ENCODE measurements at places on chromosomes 12 and 14. TPM values are rescaled to one million over a fixed set of nuclear protein-coding genes. Genes with fewer than 3 reads are reported as not detected.

DNA sequence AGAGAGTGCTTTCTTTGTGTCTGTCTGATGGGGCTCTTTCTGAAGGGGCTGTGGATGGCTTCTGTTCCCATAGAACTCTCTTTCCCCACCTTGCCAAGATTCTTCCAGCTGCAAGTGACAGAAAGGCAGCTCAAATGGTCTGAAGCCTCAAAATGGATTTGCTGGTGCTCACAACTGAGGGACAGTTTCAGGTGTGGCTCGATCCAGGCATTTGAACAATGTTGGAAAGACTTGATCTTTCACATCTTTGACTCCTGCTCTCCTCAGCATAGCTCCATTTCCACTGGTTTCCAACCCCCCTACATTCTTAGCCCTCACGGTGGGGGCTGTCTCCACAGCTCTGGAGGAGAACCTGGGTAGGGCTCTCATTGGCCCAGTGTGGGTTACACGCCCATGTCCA is 15.9 kb downstream of the RFLNA start:
- no peak for DNase-seq

DNA sequence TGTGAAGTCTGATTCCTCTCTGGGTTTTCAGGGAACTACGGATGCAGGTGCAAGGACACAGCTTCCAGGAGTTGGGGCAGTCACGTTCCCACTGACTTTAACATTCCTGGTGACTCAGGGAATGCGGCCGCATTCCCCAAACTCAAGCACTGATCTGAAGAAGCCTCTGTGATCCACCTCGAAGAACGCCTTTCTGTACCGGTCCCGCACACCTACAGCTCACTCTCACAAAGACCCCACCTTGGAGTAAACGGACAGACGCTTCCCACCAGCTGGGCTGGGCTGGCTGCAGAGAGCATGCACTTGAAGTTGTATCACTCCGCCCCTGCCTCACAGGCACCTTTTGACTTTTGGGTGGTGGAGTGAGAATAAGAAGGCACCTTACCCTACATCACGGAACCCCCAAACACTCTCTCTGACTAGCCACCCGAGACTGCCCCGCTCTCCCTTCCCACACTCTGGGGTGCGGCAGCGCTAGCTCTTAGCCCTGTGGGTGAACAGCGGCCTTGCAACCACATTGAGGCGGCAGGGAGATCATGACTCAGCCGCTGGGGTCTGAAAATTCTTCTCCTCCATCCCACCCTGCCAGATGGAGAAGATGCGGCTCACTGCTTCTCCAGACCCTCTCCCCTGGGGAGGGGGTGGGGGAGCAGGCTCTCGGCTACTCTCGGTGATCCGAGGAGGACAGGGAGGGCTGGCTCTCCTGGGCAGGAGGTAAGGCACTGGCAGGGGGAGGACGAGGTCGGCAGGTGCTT is 23.7 kb upstream of the HDAC7 start:
- DNase-seq: no peak

Gene FBXW8
- total RNA-seq: 10.4 TPM

DNA sequence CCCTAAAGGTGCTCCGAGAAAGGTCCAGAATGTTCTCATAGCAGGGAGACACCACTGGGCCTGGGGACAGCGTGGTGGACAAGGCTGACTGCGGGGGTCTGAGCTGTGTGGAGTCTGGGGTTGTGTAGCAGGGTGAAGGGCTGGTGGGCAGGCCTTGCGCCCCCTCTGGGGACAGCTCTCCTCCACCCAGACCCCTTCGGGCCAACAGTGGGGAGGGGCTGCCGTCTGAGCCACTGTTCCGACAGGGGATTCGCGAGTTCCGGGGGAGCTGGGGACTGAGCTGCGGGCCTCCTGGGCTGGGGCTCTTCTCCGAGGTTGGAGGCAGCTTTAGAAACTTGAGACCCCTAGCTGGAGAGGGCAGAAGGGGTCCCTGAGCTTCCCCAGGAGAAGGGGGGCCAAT is 32.1 kb downstream of the NCKAP5L start:
- no peak for DNase-seq

GRCh38 chr12:93782853-93783252 is 105.7 kb downstream of the CRADD start:
- DNase-seq: no peak

- DNase-seq: no peak
Observed at GRCh38 chr12:13167226-13167625, 29.3 kb upstream of the EMP1 start.

GRCh38 chr12:22935501-22935900 is 310.5 kb downstream of the ETNK1 start:
- DNase-seq: no peak

Gene ADCY4
- 10.7 TPM for total RNA-seq

GRCh38 chr14:95480109-95480886 is 36.2 kb downstream of the SYNE3 start:
- peak; percentile 53 for DNase-seq

DNA sequence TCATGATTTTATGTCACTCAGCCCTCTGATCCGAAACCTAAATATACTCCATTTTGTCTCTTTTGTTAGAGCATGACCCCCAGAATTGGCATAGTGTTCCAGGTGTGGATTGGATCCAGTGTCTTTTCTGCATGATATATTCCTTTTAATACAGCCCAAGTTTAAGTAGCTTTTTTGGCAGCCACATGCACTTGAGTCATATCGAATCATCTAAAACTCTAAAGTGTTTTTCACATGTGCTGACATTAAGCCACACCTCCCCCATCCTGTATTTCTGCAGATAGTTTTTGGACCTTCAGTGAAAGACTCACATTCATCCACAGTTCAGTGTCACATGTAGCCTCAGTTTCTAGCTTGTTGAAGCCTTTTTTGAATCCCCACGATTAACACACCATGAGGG is 30.6 kb downstream of the BORCS5 start:
- DNase-seq: peak; percentile 40

DNA sequence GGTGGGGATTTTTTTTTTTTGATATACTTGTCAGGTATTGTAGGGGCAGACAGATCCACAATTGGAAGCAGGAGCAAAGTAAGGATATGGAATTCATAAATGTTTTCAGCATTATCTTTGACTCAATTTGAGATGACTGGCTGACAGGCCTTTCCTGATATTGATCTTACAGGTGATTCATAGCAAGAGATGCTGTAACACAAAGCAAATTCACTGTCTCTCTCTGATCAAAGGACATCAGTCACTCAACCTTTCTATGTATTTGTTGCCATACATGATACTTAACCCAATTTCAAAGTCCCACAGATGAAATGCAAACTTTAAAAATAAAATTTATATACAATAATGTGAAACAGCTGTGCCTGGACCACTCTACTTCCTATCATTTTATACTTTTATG is 1506.9 kb downstream of the AACS start:
- no peak for DNase-seq

Gene KCNMB4
- total RNA-seq: 1.8 TPM

- DNase-seq: no peak
Observed at GRCh38 chr12:112308652-112309051, 73.6 kb downstream of the HECTD4 start.

DNA sequence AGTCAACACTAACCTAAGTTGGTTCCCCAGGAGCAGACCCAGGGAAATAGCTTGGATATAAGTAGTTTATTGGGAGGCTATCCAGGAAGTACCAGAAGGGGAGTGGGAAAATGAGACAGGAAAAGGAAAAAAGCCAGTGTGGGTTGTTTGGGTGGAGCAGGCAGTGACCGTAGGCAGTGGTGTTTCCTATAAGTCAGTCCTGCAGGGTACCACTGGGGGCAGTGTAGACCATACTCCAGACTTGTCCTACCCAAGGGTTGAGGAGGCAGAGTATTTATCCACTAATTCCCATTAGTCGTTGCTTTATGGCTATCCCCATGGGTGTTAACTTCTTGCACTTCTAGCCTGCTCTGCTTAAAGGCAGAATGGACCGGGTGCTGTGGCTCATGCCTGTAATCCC is 6.4 kb upstream of the CCDC60 start:
- DNase-seq: no peak

- no peak for DNase-seq
Observed at GRCh38 chr12:37546206-37546605, 770.4 kb upstream of the ALG10B start.

DNA sequence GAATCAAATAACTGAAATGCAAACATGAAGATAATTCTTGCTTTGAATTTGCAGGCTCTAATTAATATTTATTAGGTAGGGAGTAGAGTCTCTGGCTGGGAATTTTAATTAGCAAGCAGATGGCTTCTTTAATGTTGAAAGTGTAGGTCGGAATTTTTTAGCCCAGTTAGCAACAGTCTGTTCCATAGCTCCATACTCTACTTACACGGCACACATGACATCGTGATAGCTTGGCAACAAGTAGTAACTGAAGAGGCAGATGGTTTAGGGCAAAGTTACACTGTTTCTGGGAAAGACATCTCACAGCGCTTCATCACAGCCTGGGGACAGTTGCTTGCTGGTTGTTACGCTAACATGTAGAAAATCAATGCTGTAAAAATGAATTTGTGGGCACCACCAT is 710.7 kb downstream of the GALC start:
- DNase-seq: no peak

DNA sequence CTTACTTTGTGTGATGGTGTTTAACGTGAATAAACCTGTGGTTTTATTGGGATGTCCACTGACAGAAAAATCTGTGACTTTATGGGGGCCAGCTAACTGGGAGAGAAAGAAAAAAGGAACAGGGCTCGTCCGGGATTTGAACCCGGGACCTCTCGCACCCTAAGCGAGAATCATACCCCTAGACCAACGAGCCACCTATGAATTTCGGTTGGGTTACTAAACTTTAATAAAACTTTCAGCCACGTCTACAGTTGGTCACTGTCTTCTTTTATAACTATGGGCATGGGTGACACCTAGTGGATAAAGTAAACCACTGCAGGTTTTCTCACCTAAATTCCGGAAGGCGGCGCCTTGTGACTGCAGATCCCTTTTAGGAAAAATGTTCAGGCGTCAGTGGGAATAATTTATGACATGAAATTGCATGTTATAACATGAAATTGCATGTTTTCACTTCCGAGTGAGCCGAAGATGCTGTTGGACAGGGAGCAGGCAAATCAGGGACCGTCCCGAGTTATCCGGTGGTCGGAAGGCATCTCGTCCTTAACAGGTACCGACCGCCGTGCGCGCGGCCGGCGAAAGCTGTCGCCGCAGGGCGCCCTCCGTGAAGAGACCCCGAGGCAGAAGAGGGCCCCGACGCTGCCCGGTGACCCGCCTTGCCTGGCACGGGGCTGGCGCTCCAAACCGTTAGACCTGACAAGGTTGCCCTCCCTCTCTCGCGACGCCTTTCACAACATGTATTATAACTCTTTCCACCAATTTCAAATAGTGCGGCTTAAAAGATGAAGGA is 18.2 kb upstream of the RNASE12 start:
- DNase-seq: peak; percentile 49
